ENCODE measurements at places on chromosomes 1 and 21.

DNA sequence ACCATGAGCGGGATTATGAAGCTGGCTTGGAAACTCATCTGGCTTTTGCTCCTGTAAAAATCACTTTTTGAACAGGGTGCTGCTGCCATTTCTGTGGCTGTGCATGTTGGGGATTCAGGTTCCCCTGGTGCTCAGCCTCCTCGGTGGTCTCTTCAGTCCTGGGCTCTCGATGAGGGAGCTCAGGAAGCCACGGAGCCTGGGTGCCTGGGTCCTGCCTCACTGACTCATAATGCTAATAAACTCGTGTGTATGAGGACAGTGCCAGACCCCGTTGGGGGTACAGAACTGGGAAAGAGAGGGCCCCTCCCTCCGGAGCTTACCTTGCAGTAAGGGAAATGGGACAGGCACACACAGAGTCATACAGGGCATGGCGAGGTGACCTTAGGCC lies 5.8 kb downstream of the COQ8A start:
- DNase-seq, result no peak

DNA sequence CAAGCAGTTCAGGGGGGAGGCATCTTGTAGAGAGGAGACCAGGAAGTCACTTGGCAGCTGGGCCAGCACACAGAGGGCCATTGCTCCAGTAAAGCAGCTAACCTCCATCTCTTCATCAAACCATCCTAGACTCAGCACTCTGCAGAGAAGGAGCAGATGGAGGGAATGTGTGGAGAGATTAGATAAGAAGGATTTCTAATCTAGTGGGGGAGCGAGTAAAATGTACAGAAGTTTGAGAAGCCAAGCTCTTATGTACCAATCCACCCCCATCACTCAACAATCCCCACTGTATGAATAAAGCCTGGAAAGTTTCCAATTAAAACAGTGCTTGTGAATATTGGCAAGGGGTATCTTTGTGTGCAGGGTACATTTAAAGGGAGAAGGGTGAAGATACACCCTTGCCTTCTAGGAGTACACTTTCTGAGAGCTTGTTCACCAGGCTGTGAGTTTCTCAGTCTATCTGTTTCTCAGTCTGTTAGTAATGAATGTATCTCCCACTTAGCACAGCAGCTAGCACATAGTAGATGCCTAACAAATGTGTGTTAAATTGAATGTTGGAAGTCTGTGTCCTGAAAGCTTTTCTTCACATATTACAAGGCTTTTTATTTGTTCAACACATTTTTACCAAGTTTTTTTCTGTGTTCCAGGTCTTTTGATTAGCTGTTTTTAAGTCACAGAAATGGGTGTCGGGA lies 142.7 kb upstream of the UBE2U start:
- no peak for DNase-seq

- DNase-seq, result no peak
Observed at GRCh38 chr1:157040802-157041201, 4.7 kb downstream of the ARHGEF11 start.

GRCh38 chr21:20031807-20032206 lies 966.4 kb upstream of the NCAM2 start:
- no peak for DNase-seq

GRCh38 chr1:198978523-198978922 lies 339.7 kb downstream of the PTPRC start:
- no peak for DNase-seq

- no peak for DNase-seq
Observed at GRCh38 chr21:27694667-27695066, 727.8 kb upstream of the ADAMTS5 start.

- DNase-seq, result no peak
Observed at GRCh38 chr1:202165942-202166843, 5.8 kb upstream of the PTPN7 start.

- no peak for DNase-seq
Observed at GRCh38 chr1:166174108-166174507, 7.3 kb upstream of the FAM78B start.

GRCh38 chr1:231736464-231736863 lies 109.9 kb downstream of the DISC1 start:
- no peak for DNase-seq

GRCh38 chr1:84271441-84272151 lies 29.9 kb upstream of the SAMD13 start:
- DNase-seq, result no peak

Data from 8988T (cell line).